T-helper 2 cell (primary cell): ENCODE measurements at places on chromosomes 11 and 22.

GRCh38 chr22:44879301-44879680 lies 126.9 kb downstream of the ARHGAP8 start:
- no peak for DNase-seq

GRCh38 chr11:67265633-67266448 lies 432 bp upstream of the GRK2 start:
- DNase-seq, result peak; percentile 69

GRCh38 chr11:106397787-106398501 lies 320.5 kb downstream of the AASDHPPT start:
- no peak for DNase-seq

GRCh38 chr22:37278261-37278660 lies 4.0 kb upstream of the CYTH4 start:
- no peak for DNase-seq

GRCh38 chr11:119378851-119379465 lies 2.5 kb downstream of the USP2 start:
- no peak for DNase-seq

DNA sequence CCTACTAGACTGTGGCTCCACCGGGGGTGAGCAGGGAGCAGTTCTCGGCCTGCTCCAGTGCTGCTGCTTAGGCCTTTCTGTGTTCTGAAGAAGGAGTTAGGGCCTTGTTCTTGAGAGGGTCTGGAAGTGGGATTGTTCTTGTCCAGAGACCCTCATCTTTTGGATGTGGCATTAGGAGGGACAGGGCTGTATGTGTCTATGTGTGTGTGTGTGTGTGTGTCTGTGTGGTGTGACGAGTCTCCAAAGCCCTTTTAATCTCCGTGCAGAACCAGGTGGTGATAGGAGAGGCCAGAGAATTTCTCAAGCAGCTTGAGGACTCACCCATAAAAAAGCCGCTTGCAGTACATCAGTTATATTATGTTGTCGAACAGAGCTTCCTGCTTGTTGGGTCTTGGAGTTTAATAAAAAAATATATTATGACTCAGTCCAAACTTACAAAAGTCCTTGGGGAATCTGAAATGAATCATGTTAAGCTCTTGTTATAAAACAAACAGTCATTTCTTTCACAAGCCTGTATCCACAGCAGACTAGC lies 196.5 kb downstream of the TENM4 start:
- no peak for DNase-seq

DNA sequence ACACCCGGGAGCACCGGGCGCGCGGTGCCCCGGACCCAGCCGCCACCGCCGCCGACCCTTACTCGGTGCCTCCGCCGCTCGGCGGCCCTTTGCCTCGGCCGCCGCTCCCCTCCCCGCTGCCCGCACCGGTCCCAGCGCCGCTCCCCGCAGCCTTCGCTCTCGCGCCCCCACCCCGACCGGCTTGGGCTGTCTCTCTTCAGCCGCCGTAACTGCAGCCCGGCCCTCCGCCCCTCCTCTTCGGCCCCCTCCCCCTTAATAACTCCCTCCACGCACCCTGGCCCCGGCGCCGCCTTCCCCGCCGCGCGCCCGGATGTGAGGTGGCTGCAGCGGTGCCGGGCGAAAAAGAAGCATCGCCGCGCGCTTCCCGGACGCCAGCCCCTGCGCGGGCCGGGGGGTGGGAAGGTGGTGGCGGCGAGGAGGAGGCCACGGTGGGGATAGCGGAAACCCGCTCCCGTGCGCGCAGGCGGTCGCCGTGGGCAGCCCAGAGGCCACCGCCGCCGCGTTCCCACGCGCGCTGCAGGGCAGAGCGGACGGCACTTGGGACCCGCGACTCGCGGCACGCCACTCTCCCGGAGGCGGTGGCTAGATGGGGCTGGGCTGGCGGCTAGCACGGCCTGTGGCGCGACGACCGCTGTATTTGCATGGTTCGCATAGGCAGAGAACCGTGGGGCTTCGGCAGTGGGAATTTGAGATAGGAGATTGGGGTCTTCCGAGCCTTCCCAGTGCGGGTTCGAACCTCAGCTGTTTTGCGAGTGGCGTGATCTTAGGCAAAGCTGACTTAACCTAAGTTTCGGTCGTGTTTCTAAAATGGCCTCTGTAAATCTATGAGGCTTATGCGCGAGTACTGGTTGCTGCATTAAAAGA lies at the start of gene EIF4ENIF1:
Gene EIF4ENIF1 (minus strand): TSS at position 211 of the 864 bp plus-strand sequence. CDS start 1,124 bp downstream, outside the sequence.
- DNase-seq, result peak; percentile 94

- no peak for DNase-seq
These were observed 10.2 kb upstream of the CBX6 start for GRCh38 chr22:38881997-38882879.

GRCh38 chr11:57571606-57572005 lies 4.1 kb upstream of the UBE2L6 start:
- no peak for DNase-seq

- no peak for DNase-seq
These were observed 193.6 kb downstream of the EFCAB6 start for GRCh38 chr22:43618517-43618916.

GRCh38 chr11:69416143-69416515 lies 65.3 kb upstream of the LINC01488 start:
- no peak for DNase-seq

- DNase-seq, result peak; percentile 21
These were observed 1.0 kb downstream of the ANKRD42 start for GRCh38 chr11:83194281-83195142.

DNA sequence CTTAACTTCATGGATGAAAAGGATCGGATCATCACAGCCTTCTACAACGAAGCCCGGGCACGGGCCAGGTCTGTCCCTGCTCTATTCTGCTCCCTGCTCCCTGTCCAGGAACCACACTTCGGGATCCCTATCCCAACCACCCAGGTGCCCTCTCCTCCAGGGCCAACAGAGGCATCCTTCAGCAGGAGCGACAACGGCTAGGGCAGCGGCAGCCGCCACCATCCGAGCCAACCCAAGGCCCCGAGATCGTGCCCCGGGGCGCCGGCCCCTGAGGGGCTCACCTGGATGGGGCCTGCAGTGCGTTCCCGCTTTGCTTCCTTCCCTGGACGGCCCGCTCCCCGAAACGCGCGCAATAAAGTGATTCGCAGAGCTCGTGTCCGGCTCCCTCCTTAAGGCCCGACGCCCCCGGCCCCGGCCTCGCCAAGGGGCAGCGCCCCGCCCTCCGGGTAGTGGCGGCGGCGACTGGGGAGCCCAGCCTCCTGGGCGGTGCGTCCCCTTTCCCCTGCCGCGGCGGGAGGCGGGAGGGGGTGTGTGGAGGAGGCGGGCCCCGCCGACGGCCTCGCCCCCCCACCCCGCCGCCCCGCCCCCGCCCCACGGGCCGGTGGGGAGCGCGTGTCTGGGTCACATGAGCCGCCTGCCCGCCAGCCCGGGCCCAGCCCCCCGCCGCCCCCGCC lies at the start of gene VEGFB:
Gene VEGFB (plus strand): TSS at position 672 of the 674 bp plus-strand sequence. CDS start 250 bp downstream, outside the sequence.
- DNase-seq, result no peak

- peak; percentile 31 for DNase-seq
These were observed 14.1 kb downstream of the MIAT start for GRCh38 chr22:26671317-26672059.
